ENCODE measurements at places on chromosomes 3 and 15.

DNA sequence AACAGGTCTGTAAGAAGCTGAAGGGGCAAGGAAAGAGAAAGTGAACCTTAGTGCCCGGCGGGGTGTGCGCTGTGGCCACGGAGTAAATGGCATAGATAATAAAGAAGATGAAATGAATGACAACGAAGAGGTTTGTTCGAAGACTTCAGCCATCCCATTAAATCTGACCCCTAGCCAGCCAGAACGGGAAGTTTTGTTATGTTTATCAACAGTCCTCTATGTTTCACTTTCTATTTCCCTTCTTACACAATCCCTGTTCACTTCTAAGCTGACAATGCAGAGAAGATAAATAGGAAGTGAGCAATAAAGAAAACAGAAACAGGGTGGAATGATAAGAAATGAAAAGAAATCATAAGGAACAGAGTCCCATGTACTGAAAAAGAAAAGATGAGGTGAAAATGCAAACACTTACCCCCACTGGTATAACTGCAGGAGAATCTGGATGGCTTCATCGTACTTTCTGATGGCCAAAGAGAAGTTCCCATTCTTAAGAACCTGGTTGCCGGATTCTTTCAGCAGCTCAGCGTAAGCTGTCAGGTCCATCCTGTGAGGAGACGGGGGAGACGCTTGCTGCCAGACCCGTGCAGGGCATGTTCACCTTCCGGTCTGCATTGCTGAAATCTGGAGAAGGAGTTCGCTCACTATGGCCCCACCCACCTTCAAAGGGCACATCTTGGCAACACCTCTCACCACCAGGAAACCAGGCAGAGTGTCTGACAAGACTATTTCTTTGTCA, 36.8 kb downstream of the TRANK1 start:
- DNase-seq = no peak

- no peak for DNase-seq
Measured at GRCh38 chr3:184242297-184242685, 6.5 kb downstream of the ALG3 start.

- DNase-seq = no peak
Measured at GRCh38 chr3:45166321-45166879, 20.2 kb upstream of the CDCP1 start.

DNA sequence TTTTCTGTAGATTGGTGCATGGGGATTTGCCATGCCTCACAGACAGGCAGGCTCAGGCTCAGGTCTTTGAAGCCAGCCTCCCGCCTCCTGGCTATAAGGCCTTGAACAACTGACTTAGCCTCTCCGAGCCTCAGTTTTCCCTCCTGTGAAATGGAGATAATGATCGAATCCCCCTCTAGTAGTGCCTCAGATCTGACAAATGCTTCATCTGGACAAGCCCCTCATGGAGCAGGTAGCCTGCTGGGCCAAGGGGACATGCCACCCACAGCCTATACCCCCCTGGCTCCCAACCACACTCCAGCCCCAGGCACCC, 68.1 kb upstream of the LCTL start:
- no peak for DNase-seq

DNA sequence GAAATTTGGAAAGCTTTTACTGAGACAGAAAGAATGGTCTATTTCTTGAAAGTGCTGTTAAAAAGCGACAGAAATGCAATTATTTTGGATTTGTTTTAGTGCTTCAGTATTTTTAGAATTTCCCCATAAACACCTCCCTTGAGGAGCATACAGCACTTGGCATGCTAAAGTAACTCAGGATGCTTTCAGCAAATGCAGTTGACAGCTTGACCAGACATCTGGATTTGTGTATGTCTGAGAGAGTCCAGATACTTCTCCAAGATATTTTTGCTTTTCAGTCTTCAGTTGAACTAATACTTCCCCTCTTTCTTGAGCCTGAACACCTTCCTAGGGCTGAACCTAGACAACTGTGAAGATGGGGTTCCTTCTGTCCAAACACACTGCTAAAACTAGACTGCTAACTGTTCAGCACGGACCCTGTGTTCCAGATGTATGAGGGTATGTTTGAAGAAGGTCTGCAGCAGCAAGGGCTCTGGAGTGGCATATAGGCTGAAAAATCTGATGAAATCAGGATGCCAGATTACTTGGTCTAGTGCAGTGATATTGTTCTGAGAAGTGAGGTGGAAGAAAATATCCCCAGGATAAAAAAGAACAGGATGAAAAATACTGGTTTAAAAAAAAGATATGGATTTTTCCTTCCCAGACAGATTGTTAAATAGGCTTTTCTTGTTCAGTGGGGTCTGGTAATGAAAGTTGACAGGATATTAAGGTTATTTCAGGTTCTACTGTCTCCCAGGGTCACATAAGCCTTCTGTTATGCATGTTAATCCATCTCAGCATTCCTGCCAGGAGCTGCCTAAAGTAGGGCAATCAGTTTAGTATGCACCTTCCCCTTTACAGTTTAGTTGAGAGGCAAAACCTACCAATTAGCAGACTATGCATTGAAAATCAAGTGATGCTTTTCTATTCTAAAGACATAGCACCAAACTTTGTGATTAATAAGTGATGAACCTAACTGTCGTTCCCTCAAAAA, 516.9 kb upstream of the TBL1XR1 start:
- no peak for DNase-seq

- DNase-seq = no peak
Measured at GRCh38 chr3:97816811-97817210, 5.0 kb upstream of the CRYBG3 start.

- no peak for DNase-seq
Measured at GRCh38 chr15:72740219-72740618, 43.3 kb downstream of the ADPGK start.

DNA sequence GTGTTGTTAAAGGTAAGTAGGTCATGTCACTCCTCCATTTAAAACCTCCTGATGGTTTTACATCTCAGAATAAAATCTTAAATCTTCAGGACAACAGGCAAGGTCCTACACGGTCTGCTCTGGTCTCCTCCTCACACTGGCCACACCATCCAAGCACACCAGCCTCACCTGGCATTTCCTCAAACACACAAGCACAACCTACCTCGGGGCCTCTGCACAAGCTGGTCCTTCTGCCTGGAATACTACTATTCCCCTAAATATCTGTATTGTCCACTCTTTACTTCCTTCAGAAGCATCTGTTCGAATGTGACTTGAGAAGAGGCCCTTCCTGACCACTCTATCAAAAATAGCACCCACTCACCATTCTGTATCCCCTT, 1.8 kb downstream of the GORASP1 start:
- DNase-seq = no peak

DNA sequence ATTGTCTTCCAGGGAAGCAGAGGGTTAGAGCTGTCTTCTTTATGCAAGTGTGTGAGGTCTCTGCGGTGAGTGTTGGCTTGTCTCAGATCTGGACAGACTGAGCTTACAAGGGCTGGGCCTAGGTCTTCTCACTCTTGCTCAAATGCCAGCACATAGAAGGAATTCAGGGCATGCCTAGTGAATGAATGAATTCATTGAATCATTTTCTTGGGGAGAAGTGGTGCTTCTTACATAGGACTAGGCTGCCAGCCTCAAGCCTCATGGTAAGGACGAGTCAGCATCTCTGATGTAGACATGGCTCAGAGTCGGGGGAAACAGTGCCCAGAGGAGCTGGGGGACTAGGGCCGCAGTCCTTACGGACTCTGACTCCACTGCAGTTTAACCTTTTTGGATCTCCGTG, 17.2 kb downstream of the MKRN2 start:
- DNase-seq = no peak

DNA sequence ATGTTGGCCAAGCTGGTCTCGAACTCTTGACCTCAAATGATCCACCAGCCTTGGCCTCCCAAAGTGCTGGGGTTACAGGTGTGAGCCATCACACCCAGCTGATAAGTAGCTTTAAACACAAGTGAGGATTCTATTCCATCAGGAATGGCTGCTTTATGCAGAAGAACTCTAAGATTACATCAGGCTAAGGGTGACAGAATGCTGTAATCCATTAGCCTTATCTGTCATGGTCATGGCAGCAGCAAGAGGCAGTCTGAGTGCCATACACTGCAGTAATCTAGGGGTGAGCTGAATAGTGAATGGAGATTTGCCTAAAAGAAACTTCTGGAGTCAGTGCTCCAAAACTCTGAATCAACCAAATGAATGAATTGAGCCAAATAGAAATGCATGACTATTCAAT, 39.6 kb downstream of the LIPC start:
- DNase-seq = no peak

- peak; percentile 37 for DNase-seq
Measured at GRCh38 chr3:55482496-55483195, 4.5 kb downstream of the WNT5A start.

DNA sequence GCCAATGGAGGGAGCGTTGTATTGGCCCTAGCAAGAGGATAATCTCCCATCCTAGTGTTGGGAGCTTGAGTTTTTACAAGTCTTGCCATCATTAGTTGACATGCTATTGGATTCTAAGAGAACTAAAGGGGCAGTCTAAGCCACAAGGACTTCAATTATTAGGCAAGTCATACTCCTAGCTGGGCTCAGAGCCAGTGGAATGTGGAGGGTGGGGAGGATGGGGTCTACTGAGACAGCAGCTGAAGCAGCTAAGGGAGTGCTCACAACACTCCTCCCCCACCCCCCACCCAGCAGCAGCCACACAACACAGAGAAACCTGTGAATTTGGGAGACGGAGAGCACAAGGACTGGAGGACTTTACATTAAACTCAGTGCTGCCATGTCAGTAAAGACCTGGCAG, 27.9 kb downstream of the FRG2C start:
- DNase-seq = no peak

- peak; percentile 71 for DNase-seq
Measured at GRCh38 chr3:184361532-184361931, at the start of the genes CLCN2 and POLR2H. Gene CLCN2 (minus strand): TSS chr3:184361605. CDS start chr3:184361479, 126 bp downstream. Gene POLR2H (plus strand): TSS chr3:184361710. CDS start chr3:184363493, 1,783 bp downstream.

DNA sequence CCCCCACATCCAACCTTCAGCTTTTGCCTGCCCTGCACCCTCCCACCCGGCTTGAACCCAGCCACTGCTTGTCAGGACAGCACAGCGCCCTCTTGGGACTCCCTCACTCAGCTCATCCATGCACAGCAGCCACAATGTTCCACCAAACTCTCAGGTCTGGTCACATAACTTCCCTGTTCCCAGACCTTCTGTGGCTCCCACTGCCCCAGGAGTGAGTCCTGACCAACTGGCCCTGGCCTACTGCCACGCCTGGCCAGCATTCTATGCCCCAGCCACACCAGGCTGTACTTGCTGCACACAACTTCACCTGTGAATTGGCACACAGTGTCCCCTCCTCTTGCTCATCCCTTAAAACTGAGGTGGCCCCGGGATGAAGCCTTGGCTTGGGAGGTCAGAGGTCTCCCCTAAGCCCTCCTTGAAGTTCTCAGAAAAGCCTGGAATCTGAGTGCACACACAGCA, 21.0 kb downstream of the PLXNB1 start:
- no peak for DNase-seq

- no peak for DNase-seq
Measured at GRCh38 chr3:20059929-20060328, 19.7 kb downstream of the KAT2B start.

GRCh38 chr3:175397372-175397771, 538.2 kb downstream of the NAALADL2 start:
- no peak for DNase-seq

GRCh38 chr3:106160396-106160795, 291.6 kb upstream of the CBLB start:
- DNase-seq = no peak

- no peak for DNase-seq
Measured at GRCh38 chr15:67769497-67770357, 55.6 kb upstream of the SKOR1 start.

- DNase-seq = no peak
Measured at GRCh38 chr3:189286916-189287315, 115.1 kb downstream of the TPRG1 start.

DNA sequence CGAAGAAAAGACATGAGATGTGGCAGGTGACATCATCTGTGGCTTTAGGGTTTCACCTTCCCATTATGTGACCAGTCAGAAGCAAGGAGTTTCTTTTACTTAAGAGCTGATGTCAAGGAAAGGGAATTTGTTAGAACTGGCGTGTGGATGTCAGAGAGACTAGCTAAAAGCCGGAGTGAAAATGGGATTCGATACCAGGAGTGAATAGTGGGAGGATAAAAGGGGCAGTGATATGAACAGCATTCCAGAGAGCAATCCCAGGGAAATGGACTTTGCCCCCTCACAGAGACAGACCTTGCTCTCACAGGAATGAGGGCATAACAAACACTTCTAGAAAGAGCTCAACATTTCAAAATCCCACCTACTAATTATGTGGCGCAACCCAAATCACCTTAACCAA, 5.9 kb upstream of the FMN1 start:
- DNase-seq = no peak

DNA sequence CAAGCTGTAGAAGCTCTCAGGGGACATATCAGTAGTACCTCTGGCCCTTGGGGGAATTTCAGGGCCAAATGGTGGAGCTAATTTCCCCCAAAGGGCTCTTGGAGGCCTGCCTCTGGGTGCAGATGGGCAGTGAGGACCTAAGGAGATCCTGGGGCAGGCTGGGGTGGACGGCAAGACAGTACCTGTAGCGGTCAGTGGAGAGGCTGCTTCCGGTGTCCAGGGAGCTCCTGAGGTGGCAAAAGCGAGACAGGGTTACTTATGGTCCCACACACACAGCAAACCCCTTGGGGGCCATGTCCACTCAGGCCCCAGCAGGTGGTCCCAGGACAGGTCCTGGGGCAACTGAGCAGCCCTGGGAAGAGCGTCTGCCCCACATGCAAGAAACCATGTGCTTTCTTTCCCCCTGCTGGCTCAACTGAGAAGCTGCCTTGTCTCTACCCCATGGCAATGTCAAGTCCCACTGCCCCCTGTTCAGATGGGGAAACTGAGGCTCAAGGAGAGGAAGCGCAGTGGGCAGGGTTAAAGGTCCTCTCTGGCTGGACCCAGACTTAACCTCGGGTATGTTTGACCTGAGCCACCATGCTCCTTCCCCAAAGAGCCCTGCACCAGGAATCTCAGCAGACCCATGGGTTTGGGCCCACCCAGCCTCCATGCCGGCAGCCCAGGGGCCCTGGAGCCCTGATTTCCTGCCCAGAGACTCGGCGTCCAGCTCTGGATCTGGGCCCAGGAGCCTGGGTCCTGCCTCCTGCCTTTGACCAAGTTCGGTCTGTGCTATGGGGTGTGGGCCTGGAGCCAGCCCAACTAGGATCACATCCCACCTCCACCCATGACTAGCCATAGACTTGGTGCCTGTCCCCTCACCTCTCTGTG, 25.7 kb downstream of the IQSEC1 start:
- DNase-seq = no peak

- no peak for DNase-seq
Measured at GRCh38 chr3:149582395-149582794, 75.4 kb downstream of the WWTR1 start.

GRCh38 chr3:1251282-1252060, 158.6 kb downstream of the CNTN6 start:
- DNase-seq = no peak

DNA sequence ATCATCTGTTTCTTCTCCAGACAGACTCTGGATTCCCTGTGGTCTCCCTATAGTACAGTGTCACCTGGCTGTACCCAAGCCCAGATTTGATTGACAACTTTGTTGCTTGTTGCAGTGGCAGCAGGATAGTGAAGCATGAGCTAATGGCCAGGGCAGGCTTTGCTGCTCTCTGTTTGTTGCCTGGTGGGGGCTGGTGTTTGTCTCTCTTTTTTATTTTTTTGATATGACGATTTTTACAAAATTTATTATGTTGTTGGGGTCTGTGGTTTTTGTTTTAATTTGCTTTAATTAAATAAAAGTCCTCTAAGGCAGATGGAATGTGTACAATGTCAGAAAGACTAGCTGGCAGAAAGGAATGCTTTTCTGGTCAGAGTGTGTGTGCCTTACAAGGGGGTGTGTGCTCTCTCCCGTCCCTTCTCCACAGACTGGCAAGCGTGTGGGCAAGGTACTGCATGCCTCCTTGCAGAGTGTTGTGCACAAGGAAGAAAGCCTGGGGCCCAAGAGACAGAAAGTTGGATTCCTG, 15.2 kb upstream of the CLEC3B start:
- DNase-seq = no peak

Measured in neuronal stem cell (in vitro differentiated cells).